ENCODE measurements at places on chromosomes 3 and 15.

- DNase-seq: no peak
These were observed 36.9 kb downstream of the NCK1 start for GRCh38 chr3:136898954-136899353.

DNA sequence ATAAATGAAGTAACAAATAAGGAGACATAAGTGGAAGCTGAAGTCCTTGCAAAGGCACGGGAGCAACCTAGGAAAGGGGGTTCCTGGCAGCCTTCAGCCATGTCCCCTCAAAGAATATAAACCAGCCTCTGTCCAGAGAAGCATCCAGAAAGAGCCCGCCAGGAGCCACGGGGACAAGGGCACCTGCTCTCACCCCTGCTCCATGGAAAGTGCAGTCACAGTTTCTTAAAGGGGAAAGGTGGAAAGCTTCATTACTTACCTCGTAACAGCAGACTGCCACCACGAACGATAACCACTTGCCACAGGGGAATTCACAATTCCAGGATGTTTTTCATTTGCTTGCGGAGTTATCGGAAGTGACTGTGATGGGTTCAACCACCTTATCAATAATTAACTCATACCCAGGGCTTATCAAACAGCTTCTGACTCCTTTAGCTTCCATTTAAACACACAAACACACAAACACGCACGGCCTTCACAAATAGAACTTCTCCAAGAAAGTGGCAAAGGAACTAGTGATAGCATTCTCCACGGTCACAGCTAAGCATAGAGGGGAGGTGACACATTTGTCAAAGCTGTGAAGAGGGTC lies 134.2 kb upstream of the IGF1R start:
- no peak for DNase-seq

DNA sequence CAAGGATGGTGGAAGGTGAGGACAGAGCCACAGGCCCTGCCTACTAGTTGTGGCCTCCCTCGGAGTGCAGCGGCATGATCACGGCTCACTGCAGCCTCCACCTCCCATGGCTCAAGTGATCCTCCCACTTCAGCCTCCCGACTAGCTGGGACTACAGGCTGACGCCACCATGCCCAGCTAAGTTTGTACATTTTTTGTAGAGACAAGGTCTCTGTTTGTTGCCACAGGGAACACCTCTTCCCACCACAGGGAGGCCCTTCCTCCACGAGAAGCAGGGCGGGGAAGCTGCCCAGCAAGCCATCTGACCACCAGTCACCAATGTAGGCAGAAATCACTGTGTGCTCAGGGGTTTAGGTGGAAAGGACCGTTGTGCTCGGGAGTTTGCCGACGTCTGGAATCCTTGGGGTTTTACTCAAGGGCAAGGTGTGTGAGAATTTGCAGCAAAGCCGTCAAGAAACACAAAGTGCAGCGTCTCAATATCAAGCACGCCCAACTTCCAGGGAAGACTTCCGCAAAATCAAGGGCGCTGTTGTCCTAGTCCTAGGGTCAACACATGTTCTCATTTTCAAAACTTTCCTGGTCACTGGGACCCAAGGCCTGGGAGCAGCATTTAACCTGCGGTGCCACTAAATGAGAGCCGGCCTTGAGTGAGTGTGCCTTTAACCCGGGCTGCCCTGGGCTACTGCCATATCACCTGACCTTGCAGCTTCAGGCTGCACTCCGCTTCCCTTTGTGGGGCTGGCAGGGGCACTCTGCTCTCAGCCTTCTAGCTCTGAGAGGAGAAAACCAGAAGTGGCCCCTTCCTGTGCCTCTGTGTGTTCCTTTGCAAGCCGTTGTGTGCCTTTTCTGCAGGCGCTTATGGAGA lies 65.7 kb downstream of the SLC12A8 start:
- no peak for DNase-seq

DNA sequence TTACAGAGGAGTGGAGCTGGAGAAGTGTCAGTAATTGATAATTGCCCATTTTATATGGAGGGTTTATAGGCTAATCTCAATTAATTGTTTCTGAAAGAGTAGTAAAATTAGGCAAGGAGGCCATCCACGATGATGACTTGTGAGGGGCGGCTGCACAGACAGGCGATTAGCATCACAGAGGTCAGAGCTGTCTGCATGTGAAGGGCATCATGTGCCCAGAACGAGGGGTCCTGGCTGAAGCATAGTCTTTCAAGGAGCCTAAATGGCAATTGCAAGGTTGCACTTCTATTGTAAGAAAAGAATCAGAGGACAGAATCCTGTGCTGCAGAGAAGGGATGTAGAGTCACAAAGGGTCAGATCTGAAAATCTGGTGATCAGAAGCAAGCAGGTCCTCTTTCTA lies 196.6 kb downstream of the EBLN2 start:
- DNase-seq: no peak

- DNase-seq: no peak
These were observed 932 bp upstream of the VPS8 start for GRCh38 chr3:184811034-184811433.

DNA sequence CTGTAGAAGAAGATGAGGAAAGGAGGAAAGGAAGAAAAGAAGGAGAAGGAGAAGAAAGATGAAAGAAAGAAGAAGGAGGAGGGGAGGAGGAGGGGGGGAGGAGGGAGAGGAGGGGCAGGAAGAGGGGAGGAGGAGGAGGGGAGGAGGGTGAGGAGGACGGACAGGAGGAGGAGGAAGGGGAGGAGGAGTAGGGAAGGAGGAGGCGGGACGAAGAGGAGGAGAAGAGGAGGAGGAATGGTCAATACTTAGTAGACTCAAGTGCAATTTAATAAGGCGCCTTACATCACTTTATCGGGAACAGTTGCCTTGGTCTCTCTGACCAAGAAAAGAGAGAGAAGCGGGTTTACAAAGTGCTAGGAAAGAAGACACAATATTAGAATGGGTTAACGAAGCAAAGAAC lies 23.7 kb upstream of the NR2E3 start:
- no peak for DNase-seq

DNA sequence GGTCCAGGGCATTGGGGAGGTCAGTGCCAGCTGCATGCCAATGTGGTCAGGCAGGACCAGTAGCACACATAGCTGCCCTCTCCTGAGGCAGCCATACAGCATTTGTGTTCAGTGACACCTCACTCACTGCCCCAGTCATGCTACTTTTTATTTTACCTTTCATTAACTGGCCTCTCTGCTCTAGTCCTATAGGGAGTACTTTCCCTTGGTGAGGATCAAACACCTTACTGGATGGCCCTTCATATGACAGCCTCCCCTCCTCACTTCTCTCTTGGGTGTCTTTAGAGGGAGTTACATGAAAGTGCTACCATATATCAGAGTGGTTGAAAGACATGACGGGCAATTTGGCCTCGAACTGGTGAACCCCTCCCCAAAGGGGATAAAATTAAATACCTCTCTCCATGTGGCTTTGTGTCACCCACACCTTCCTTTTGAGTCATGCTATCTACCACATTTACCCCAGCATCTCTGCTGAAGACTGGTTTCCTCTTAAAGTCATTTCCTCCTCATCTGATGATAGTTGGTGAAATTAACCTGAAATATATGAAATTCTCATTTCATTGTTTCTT lies 17.6 kb downstream of the RLBP1 start:
- no peak for DNase-seq

DNA sequence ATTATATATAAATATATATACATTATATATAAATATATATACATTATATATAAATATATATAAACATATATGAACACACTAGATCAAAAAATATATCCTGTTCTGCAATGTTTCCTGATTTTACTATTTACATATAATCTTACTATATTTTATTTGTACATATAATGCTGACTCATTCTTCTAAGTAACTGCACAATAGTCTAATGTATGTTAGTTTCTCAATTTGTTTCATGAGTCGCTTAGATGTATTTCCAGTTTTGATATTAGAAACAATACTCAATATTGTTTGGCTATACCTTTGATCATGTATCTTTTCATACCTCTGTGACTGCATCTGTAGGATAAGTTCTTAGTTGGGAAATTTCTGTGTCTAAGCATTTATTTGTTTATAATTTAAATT lies 669.9 kb upstream of the CCDC54 start:
- DNase-seq: no peak

DNA sequence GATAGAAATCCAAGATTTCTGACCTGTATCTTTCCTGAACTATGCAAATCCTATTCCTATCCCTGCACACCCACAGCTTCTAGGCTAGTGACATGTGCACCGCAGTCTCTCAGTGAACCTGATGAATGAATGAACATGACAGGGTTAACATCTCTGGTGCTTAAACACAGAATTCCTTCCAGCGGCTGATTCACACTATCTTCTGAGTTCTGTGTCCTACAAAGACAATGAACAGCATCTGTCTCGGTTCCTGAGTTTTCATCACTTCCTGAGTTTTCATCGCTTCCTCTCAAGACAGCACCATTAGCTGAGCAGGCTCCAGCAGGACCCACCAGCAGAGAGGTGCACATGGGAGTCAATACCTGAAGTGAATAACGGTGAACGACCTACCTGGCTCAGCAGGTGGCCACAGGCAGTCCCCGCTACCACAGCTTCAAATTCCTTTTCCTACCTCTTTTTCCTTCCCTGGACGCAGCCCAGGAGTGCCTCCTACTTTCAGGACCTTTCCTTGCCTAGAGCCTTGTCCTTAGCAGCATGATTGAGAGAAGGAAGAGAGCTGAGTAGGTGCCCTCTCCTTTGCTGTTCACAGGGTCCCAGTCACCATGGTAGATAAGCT lies 113.5 kb downstream of the IGF2BP2 start:
- DNase-seq: no peak

DNA sequence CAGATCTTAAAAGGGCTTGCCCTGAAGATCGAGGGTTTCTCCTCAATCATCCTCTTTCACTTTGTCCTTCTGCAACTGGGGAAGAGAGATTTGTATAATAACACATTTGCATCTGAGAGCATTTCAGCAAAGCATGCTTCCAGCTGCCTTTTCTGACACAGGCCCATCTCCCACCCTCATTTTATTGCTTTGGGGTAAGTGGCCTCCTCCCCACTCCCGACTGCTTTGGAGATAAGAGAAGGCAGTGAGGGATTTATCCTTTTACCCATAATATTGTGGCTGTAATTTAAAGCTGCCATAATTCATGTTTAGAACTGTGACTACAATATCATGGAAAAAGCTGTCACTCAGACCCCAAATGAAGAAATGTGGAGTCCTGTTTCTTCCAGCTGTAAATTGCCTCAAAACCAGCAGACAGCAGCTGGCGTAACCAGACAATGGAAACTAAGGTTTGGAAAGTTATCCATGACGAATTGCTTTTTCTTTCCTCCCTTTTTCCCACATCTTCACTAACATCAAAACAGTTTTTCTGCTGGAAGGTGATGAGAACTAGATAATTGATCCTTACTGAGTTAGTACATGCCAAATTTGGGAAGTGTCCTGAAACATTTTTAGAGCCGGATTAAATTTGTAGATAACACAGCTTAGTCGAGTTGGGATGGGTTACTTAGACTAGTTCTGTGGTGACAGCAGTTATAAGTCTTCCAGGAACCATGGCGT lies 104.2 kb upstream of the PFN2 start:
- no peak for DNase-seq

GRCh38 chr3:171204942-171205341 lies 178.4 kb upstream of the SLC2A2 start:
- DNase-seq: no peak

Data from T follicular helper cell (primary cell).